ENCODE measurements at places on chromosomes 6 and 20.

DNA sequence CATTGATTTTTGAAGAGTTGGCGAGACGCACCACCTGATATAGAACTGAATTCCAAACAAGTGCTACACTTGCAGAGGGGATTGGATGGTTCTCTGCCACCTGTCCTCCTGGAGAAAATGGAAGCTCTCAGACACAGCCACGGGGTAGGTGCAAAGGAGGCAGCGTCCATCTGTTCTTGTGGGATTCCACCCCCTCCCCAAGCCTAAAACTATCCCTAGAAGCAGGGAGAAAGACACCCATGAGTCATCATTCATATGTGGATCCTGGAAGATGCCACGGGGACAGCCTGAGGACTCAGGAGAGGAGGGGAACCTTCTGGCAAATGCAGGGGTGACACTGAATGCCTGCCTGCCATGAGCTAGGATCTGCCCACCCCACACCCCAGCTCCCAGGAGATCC, 171.3 kb upstream of the CST7 start:
- no peak for DNase-seq

DNA sequence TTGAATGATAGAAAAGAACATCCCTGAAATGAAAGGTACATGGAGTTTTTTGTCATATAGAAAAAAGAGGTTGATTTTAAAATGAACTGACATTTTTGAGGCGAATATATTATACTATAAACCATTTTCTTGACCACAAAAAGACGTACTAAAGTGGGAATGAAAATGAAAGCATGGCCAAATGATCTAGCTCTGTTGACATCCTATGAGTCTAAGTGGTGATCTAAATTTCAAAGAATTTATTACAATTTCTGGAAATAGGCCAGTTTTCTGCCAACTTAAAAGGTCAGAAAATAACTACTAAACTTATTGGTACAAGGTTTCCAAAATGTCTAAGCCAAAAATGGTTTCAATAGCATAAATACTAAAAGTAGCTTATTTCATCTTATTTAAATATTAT, 536.8 kb downstream of the EYS start:
- no peak for DNase-seq

DNA sequence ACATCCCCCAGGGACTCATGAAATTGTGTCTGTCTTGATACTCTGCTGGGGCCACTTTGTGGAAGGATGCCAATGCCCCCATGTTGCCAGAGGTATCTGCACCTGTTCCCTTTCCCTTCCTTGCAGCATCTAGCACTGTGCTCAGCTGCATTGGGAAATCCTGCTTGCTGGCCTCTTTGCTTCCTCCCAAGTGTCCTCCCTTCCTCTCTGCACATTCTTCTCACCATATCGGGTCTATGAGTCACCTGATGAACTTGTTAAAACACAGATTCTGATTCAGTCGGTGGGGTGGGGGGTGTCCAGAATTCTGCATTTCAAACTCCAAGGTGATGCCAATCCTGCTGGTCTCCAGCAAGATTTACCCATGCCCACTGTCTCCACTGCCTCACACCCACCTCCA, 467.8 kb downstream of the PTPRT start:
- DNase-seq = no peak

- DNase-seq = no peak
Measured at GRCh38 chr6:127053032-127053874, 65.2 kb upstream of the RSPO3 start.

- DNase-seq = no peak
Measured at GRCh38 chr20:58102744-58103516, 125.5 kb downstream of the ANKRD60 start.

- DNase-seq = no peak
Measured at GRCh38 chr6:66858196-66858595, 1151.2 kb upstream of the EYS start.

DNA sequence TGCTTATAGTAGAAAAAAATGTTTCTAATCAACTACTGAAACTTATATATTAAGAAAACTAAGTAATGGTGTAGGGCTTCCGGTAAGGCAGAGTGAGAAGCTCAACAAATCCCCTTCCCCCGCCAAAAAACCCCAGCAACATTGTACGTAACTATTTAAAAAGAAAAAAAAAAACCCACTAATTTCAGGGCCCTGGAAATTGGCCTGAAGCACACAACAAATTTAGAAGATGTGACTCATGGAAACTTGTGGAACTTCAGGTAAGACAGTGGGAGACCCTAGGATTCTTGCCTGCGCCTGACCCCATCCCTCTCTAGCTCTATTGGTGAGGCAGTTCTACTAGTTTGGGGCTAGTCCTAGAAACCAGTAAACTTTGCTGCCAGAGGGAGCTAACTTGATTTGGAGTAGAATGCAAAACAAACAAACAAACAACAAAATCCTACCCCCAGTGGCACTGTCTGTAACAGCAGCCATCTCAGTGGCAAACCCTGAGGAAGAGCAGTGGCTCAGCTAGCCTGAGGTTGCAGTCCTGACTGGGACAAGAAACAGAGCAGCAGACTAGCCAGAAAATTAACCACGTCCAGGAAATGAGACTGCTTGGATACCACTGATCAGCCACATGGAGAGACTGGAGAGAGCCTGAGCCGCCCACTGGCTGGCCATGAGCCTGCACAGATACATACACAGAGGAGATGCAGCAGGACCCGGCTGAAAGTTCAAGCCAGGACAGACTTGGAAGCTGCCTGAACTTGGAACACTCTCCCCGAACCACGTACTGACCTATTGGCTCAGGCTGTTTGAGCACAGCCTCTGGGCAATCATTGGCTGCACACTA, 135.1 kb downstream of the TBXT start:
- no peak for DNase-seq

GRCh38 chr20:57934007-57934805, 224.4 kb upstream of the PMEPA1 start:
- no peak for DNase-seq

GRCh38 chr20:53872081-53872541, 198.3 kb downstream of the BCAS1 start:
- DNase-seq = no peak

DNA sequence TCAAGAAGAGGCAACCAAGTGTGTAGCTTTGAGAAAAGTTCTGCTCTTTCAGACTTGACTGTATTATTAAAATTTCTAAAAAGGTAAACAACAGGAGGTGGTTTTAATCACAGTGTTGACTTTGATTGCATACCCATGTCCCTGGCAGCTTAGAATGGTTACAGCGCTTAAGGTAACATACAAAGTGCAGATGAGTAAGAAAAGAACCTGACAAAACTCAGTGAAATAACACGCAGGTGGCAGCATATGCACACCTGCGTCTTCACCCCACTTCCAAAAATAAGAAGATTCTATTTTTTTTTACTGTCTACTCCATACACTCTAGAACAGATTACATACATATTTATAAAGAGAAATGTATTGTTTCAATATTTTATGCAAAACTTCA, 233.5 kb downstream of the GMPR start:
- DNase-seq = no peak

DNA sequence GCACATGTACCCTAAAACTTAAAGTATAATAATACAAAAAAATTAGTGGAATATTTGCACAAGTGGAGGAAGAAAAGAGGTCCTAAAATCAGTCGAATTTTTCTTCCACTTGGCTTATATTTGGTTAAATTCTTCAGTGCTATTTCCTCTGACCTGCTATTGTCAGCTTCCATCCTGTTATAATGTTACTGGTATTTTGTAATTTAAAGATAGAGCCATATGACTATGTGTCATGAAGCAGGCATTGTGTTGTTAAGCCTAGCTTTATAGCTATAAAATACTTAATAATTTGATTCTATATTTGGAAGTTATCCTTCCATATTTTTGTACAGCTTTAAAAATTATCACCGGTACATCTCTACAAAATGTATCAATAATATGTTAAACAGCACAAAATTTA, 455.9 kb upstream of the MARCKS start:
- DNase-seq = no peak

DNA sequence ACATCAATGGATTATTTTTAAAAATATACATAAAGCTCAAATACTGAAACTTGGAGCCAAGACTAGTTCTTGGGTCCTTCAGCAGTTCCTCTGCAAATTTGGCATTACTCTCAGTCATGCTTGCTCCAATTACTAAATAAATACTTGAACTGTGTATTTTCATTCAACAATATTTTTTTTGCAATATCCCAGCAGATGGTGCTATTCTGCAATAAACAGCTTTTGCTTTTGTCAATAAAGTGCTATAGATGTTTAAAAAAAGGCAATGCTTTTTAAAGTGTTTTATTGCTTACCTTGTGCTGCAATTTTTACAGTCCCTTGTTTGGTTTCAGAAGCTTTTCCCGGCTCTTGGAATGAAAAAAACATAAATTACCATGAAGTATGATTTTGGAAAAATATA, 243.4 kb downstream of the TRDN start:
- no peak for DNase-seq

- DNase-seq = peak; percentile 59
Measured at GRCh38 chr6:68628161-68628560, 6.9 kb upstream of the ADGRB3 start.

DNA sequence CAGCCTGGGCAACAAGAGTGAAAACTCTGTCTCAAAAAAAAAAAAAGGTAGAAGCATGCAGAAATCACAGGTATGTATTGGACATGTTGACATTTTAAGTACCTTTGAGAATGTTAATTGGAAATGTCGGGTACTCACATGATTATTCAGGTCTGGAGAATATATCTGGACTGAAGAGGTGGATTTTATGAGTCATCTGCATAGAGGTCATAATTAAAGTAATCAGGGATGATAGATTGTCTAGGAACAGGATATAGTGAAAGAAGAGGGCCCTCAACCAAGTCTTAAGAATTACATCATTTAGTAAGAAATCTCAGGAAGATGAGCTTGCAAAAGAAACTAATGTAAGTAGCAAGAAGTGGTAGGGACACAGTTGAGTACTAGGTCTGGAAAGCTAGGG, 212.5 kb downstream of the UTRN start:
- DNase-seq = no peak

DNA sequence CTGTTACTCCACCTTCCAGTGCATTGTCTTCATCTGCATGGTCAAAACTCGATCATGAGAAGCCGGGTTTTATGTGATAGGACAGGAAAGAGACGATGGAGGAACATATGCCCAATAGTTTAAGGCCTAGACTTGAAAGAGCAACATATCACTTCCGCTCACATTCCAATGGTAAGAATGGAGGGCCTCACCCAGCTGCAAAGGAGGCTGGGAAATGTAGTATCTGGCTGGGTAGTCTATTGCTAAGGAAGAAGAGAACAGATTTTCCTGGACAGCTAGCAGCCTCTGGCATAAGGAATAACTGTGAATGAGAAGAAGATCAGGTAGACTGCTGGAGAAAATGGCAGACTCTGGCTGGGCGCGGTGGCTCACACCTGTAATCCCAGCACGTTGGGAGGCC, 19.2 kb downstream of the FITM2 start:
- no peak for DNase-seq

- no peak for DNase-seq
Measured at GRCh38 chr20:22716821-22717351, 132.5 kb upstream of the FOXA2 start.
